ENCODE measurements at places on chromosomes 6 and 20.

DNA sequence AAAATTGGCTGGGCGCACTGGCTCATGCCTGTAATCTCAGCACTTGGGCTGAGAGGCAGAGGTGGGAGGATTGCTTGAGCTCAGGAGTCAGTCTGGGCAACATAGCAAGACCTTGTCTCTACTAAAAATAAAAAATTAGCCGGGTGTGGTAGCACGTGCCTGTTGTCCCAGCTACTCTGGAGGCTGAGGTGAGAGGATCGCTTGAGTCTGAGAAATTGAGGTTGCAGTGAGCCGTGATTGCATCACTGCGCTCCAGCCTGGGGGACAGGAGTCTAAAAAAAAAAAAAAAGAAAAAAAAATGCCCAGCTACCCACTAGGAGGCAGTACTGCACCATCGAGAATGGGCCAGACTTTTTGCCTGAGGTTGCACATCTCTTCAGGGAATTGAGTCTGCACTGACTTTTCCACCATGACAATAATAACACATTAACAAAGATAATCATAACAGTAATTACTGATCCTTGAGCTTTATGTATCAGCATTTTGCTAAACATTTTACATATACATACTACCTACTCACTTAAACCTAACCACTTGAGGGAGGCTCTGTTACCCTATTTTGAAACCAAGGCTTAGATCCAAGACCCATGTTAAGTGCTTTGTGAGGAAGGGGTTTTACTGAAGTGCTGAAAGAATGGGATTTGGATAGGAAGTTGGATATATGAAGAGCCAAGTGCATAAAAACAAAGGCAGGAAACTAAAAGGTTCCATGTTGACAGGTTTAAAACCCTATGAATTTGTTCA, 21.0 kb downstream of the SRSF3 start:
- no peak for DNase-seq

DNA sequence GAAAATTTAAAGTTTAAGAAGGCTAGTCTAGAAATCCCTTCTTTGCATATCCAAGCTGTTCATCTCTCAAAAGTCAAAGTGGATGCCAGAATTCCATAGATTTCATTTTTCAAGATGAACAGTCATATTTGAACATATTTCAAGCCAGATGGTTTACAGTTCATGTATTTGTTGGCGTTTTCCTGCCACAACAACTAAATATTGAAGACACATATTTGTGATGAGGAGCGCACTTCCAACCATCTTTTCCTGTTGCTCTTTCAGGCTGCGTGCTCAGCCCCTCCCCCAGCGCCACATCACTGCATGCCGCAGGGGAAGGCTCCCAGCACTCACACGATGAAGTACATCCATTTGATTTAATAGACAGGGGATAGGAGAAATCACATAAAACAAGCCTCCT, 5.9 kb upstream of the NOX3 start:
- no peak for DNase-seq

- DNase-seq, result no peak
These were observed 88.8 kb downstream of the PRSS35 start for GRCh38 chr6:83601119-83601518.

DNA sequence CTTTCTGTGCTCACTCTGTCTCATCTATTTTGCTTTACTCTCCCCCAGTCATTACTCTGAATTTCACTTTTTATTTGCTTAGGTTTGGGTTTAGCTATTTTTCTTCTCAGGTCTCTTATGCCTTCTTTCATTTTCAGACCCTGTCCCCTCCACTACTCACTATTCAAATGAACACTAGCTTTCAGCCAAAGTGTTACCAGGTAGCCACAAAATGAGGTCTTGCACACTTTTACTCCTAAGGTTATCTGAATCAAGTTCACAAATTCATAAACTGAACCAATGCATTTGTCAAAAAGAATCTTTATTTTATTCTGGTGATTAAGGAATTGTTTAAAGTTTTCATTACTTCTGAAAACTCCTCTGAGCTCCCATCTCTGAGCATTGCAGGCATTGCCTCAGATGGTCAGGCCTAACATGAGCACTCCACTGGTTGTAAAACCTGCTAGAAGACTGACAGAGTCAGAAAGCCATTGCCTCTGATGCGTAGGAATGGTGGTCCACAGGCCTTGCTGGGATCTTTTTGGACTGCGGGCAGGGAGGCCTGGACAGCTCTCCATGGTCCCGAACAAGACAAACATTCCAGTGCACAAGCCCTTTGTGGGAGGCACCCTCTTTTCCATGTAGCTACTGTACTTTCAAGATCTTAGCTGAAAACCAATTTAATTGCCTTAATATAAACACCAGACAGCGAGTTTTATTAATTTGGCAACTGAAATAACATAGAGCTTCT, 48.5 kb downstream of the FYN start:
- DNase-seq, result no peak

GRCh38 chr6:161057103-161058091, 65.8 kb downstream of the MAP3K4 start:
- no peak for DNase-seq

DNA sequence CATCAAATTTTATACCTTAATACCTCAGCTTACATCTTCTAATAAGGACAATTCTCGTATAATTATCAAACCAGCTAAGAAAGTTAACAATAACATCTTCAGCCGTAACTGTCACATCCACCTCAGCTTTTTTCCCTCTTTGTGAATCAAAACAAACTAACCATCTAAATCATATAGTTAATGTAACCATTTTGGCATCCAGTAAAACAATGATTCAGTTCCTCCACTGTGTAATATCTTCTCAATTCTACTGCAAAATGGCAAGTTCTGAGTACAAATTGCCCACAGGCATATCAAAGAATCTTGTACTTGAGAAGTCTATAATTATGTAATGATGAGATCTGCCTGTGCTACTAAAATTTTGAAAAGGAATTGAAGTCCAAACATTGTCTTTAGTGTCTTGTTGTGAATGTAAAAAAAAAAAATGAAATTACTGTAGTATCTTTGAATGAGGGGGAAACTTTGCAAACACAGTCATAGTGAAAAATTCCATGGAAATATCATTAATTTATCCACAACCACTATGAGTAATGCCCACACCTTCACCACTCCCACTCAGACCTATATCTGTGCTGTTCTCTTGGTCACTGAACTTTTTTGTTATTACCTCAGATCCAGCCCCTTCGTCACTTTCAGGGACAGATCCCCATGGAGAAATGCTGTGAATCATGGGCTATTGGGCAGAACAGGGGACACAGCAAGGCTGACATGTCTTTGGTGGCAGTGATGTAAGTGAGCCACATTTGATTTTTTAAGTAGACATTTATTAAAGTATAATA, 178.6 kb upstream of the RAB32 start:
- DNase-seq, result no peak

DNA sequence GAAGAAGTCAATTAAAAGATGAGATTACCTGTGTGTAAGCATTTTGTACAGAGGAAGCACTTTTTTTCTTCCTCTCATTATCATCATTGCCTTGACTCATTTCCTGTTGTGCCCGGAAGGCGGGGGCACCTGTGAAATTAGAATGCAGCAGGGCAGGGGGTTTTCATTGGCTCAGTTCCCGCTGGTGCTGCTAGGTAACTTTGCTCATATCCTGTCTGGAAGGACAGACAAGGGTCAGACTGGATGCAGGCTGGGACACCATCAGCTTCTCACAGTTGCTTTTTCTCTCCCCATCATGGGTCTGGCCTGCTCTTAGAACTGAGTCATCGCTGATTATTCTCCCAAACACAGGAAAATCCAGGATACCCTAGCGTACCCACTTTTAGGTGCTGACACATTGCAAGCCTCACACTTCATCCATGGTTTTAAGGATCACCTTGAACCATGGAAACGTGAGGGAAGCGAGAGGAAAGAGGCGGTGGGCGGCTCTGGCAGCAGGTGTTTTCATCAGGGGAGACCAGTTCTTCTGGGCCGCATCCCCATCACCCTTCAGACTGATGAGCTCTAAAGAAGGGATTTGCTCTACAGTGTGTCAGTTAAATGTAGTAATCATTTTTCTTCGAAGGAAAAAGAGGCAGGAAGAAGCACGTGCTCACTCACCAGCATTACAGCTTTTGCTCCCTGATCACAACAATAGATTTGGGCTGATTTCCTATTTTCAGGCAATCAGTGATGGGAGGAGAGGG, 195.7 kb upstream of the SASH1 start:
- DNase-seq, result no peak
